EH (cell line): ENCODE measurements at places on chromosomes 11 and 22.

DNA sequence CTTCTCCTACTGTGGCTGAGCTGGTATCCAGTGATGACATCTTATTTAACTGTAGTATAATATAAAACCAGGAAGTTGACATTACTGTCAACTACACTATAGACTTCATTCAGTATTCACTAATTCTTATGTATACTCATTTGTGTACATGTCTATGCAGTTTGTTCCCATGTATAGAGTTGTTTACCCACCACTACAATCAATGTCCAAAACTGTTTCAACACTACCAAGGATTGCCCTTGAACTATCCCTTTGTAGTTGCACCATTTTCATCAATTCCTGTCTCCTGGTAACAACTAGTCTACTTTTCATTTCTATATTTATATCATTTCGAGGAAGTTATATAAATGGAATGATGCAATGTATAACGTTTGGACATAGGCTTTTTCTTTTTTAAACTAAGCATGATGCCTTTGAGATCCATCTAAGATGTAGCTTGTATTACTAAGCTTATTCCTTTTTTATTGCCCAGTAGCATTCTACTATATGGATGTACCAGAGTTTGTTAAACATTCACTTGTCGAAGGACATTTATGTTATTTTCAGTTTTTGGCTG lies 39.2 kb downstream of the TMEM135 start:
- no peak for DNase-seq

DNA sequence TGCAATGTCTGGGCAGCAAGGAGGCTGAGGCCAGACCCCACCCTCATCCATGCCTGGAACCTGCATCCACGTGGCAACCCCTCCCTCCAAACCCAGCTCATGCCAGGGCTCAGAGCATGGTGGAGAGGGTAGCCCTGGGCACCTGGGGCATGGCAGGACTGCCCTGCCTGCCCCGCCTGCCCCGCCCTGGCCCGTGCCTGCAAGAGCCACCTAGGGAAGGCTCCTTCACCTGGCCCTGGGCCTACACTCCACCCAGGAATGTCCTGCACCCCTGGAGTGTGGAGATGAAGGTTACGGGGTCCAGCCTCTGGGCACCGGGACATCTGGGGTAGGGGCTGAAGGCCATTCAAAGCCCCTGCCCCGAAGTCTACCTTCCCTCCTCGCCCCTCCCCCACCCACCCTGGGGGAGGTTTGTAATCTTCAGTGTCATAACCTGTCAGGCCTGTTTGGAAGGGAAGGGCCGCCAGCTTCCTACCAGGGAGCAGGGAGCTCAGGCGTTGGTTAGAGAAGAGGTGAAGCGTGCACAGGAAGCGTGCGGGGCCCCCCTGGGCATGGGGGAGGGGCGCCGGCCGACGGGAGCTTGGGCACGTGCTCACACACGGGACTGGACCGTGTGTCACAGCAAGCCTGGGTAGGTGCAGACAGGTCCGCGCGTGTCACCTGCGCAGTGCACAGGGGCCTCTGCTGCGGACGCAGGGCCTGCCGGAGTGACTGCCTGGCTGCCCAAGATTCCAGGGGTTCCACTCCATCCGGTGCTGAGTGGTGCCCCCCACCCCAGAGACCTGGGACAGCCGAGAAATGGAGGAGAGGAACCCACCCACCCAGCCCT lies 30.7 kb upstream of the TH start:
- no peak for DNase-seq

- no peak for DNase-seq
Measured at GRCh38 chr11:46118702-46119351, 2.4 kb downstream of the PHF21A start.

DNA sequence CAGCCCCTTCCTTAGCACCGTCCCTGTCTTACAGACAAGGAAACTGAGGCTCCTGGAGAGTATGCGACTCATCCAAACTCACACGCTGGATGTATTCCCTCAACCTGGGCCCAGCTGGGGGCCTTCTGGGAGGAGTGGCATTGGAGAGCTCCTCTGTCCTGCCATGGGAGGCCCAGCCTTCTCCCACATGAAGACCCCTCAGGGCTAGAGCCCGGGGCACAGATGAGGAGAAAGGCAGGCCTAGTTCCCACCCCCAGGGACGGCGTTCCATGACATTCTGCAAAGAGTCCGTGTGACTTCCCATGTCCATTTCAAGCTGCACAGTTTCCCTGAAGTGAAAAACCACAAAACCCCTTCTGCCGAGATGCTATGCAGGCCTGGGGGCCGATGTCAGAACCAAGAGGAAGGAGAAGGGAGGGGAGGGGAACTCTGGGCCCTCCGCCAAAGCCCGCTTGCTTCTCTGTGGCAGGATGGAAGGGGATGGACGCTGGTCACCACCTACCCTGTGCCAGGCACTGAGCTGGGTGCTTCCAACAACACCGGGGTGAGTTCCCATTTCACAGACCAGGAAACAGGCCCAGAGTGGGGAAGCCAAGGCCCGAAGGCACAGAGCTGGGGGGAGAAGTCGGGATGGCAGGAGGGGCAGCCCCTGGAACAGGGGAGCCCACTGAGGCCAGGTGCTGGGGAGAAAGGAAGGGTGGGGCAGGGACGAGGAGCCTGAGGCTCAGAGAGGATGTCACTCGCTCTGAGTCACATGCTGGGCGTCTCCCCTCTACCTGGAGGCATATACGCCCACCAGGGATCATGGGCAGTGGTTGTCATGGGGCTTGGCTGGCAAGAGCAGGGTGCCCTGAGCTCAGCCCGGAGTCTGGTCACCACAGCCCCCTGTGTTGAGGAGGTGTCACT lies 15.7 kb downstream of the RAC2 start:
- peak; percentile 84 for DNase-seq
